ENCODE measurements at places on chromosomes 7 and 10.

- DNase-seq = no peak
These were observed 107.5 kb upstream of the ARID5B start for GRCh38 chr10:61793760-61794703.

GRCh38 chr10:33147013-33147310 lies 187.5 kb downstream of the NRP1 start:
- DNase-seq = no peak

DNA sequence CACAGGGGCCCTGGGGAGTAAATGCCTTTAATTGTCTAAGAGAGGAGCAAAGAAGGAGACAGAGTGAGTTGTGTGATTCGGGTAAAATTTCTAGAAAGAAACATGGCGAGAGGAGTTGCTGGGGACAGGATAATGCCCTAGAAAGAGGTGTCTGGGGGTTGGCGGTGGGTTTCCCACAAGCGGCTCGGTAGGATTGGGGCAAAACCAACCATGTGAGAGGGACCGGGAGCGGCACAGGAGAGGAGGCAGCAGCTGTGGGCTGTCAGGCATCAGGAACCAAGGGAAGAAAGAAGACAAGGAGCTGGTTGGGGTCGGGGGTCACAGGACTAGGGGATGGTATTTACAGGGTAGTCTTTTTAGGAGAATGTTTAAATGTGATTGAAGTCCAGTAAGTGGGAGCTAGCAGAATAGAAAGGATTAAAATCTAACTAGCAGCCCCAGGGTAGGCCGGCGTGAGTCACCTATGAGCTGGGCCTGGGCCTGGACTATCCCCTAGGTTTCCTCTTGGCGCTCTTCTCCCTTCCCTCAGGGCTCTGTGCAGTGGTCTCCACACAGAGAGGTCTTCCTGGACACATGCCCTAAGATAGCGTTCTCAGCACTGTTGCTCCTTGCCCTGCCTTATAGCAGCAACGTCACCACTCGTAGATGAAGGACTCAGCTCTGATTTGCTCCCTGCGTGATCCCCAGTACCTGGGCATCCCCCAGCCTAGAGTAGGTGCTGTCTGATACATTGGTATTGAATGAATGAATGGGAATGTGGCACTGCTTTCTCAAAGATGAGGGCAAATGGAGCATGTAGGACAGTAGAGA lies 32.6 kb downstream of the IKZF1 start:
- DNase-seq = no peak

GRCh38 chr10:54234832-54235231 lies 566.2 kb downstream of the PCDH15 start:
- DNase-seq = no peak

DNA sequence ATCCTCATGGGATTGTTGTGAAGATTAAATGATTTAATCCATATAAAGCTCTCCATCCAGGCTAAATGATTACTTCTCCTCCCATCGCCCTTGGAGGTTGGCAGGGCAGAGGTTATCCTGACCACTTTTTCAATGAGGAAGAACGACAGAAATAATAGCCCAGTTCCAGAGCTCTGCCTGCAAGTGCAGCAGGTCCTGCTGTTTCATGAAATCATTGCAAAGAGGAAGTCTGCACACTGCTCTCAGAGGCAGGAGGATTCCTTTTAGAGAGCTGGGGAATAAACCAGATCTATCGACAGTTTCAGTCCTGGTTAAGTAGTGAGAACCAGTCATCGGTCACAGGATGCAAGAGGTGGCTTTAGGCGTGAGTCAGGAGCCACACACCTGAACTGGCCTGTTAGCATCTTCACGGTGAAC lies 25.0 kb upstream of the CDH23 start:
- DNase-seq = no peak

DNA sequence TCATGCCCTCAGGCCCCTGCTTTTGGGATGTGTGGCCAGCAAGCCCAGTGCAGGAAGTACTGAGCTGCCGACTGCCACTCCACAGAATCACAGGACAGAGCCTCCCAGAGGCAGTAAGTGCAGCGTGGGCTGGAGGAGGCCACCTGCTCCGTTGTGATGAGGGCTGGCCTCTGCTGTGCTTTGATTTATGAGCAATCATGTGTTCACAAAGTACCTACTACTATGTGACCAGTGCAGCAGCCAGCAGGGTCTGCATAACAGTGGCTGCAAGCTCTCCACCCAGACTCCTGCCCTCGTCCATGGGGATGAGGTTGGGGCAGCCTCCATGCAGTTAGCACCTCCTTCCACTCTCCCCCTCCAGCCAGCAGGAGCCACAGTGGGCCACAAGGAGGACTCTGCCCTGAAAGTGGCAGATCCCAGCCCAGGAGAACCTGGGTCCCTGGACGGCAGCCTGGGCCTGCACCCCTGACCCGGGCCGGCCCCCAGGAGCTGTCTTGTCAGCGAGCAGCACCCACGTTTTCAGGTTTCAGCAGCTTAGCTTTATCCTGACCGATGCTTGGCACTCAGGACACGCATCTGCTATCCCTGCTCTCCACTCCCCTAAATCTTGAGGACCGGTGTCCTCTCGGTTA lies 37.7 kb upstream of the INSIG1 start:
- no peak for DNase-seq

GRCh38 chr7:70694971-70695794 lies 436.8 kb upstream of the GALNT17 start:
- no peak for DNase-seq

- DNase-seq = no peak
These were observed 30.7 kb downstream of the RTKN2 start for GRCh38 chr10:62237966-62238365.

GRCh38 chr7:33192695-33193291 lies 63.4 kb downstream of the BBS9 start:
- DNase-seq = no peak

GRCh38 chr7:51270965-51271364 lies 45.6 kb downstream of the COBL start:
- DNase-seq = no peak

GRCh38 chr7:159177284-159177953 lies 32.8 kb upstream of the VIPR2 start:
- DNase-seq = no peak

- DNase-seq = no peak
These were observed 54.1 kb upstream of the NPSR1 start for GRCh38 chr7:34603711-34604444.

DNA sequence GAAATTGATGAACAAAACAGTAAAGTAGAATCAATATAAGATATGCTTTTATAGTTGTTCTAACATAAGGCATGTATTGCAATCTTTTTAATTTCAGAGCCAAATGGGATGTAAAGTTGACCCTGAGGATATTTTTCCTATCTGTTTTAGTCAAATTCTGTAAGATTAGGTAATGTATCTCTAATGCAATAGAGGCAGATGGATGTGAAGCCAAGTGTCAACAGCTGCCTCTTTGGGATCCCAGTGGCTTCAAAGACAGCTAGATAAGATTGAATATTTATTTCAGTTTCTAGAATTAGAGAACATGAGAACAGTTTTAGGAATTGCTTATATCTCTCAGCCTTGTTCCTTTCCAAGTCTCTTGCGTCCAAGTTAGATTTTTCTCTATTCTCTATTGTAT lies 208.3 kb downstream of the DNAJB9 start:
- DNase-seq = no peak

DNA sequence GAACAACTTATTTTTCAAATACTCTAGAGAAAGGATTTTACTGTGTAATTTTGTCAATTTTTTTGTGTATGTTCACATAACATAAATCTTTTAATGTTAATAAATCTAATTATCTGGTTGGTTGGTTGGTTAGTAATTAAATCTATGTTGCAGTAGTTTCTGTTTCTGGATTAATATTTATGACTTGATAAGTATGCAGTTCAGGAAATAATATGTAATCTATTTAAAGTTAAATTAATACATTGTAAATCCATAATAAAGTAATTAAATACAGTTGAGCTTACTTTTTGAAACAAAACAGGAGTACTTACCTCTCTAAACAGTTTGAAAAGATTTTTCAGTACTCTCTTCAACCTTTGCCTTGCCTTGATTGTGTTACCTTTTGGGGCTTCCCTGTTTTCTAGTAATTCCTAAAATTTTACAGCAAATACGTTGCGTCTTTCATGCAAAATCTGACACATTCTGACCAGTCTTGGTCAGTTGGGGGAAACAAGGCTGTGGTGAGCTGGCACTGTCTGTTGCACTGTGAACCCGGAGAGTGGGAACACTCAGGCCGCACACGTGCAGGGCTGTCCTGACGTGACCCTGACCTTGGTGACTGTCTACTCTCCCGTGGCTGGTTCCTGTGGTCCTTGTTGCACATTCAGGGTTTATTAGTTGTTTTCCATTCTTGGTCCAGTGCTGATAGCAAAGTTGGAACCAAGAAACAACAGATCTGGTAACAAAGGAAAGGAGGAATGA lies 45.6 kb upstream of the FGL2 start:
- DNase-seq = no peak

- DNase-seq = no peak
These were observed 121.6 kb downstream of the ALOX5 start for GRCh38 chr10:45495438-45496152.

- no peak for DNase-seq
These were observed 63.9 kb upstream of the PRKCQ start for GRCh38 chr10:6643962-6644361.

DNA sequence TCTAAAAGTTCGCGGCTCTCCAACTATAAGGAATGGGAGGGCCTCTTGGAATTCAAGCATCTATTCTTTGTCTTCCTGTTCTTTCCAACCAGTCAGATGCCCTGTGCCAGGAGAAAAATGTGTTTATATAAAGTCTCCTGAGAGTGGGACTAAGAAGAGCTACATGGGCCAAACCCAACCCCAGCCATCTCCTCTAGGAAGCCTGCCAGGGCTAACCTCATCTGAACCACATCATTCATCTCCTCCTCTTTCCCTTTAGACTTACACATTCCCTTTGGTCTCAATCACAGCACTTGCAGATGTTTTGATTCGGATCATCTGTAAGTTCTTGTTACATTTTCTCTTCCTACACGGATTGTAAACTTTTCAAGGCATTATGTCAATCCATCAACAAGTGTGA lies 62.6 kb downstream of the DOCK4 start:
- peak; percentile 30 for DNase-seq

DNA sequence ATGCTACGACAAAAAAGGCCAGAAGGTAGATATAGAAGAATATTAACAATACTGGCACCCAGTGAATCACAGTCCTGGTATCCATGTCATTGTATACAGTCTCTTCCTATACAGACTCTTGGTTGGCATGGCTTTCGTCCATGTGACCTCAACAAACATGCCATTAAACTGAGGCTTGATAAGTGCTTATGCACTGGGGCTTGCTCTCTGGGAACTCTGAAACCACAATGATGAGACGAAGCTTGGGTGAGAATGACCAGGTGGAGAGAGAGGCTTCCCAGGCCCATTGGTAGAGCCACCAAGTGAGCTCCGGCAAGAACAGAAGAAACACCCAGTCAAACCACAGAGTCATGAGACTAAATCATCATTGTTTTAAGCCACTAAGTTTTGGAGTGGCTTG lies 33.2 kb downstream of the PNPLA8 start:
- no peak for DNase-seq

GRCh38 chr10:92667078-92667477 lies 22.7 kb upstream of the HHEX start:
- no peak for DNase-seq

DNA sequence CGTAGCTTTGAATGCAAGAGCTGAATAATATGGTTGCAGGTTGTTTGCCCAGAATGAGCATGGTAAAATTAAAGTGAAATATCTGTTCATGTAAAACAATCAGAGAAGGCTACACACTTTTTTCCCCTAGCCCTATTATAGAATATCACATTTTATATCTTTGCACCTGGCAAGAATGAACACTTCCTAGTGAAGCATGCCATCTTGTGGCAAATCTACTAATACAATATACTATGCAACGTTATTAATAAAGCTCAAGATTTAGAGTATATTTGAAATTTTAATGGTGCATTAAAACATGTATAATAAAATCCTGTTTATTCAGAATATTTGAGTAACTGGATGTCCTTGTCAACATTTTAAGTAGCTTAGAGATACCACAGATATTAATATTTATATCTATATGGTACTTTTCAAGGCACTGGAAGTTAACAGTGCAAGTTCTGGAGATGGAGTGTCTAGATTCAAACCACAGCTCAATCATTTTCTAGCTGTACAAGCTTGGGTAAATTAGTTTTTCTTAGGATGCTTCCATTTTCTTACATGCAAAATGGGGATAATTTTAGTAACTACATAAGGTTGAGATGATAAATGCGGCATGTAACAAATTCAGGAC lies 643.1 kb upstream of the SEMA3D start:
- no peak for DNase-seq

- no peak for DNase-seq
These were observed 793 bp downstream of the FOXL3 start for GRCh38 chr7:290554-291372.

DNA sequence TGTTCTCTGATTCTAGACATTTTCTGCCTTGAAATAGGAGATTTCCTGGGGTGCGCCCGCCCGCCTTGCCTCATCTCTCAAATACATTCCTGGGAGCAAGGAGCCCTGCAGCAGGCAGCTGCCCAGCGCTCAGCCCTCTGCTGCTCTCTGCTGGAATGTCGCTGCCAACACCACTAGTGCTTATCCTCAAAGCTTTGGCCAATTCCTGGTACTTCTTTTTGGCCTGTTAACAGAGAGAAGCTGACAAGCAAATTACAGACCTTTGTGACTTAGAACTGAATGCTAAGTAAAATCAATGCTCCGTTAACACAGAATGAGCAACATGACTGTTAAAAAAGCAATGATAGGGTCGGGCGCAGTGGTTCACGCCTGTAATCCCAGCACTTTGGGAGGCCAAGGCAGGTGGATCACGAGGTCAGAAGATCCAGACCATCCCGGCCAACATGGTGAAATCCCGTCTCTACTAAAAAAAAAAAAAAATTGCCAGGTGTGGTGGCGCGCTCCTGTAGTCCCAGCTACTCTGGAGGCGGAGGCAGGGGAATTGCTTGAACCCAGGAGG lies 41.9 kb upstream of the SYPL1 start:
- DNase-seq = peak; percentile 24

- no peak for DNase-seq
These were observed 36.0 kb upstream of the OTUD1 start for GRCh38 chr10:23402856-23403255.

GRCh38 chr7:51366930-51367613 lies 50.5 kb upstream of the COBL start:
- DNase-seq = no peak
